ENCODE measurements at places on chromosomes 2 and 18. TPM values are rescaled to one million over a fixed set of nuclear protein-coding genes. Genes with fewer than 3 reads are reported as not detected.

Gene SOWAHC
- total RNA-seq = 12.4 TPM

Gene CYP20A1
- 26.1 TPM for total RNA-seq

Gene KLHL41
- total RNA-seq = 1.00 TPM

Gene ASB18
- not detected for total RNA-seq

Gene SFTPB
- not detected for total RNA-seq

Gene SLC19A3
- 5.2 TPM for total RNA-seq

Gene GALNT3
- total RNA-seq = 0.69 TPM

Gene GCG
- not detected for total RNA-seq

Gene BOLL
- total RNA-seq = not detected

Gene G6PC2
- total RNA-seq = not detected

Gene ARHGAP28
- total RNA-seq = 21.3 TPM

Gene CCDC74B
- 7.4 TPM for total RNA-seq

Gene EN1
- 0.37 TPM for total RNA-seq

Gene SCN3A
- total RNA-seq = not detected

Gene UGT1A5
- not detected for total RNA-seq

Gene CHRND
- not detected for total RNA-seq

Gene SLC23A3
- 0.25 TPM for total RNA-seq

Gene NABP1
- total RNA-seq = 63.8 TPM

Gene DSC1
- total RNA-seq = not detected

Gene EFEMP1
- total RNA-seq = 6,372 TPM

Gene ELAC1
- total RNA-seq = 4.2 TPM

Gene FTCDNL1
- not detected for total RNA-seq

Gene POTEC
- not detected for total RNA-seq

Gene TAF1B
- 10.0 TPM for total RNA-seq

Gene CD207
- not detected for total RNA-seq

Gene GBX2
- not detected for total RNA-seq

Gene PROM2
- total RNA-seq = 0.25 TPM

Gene TGOLN2
- 79.9 TPM for total RNA-seq

Gene MGAT4A
- 4.3 TPM for total RNA-seq

Gene NPAS2
- 19.4 TPM for total RNA-seq

Gene GALM
- total RNA-seq = 21.0 TPM

Gene SOX11
- not detected for total RNA-seq

Gene RAB6C
- not detected for total RNA-seq

Gene UBE2F
- total RNA-seq = 46.4 TPM

Gene ALPG
- not detected for total RNA-seq

Gene IL1RN
- not detected for total RNA-seq

Gene FEV
- total RNA-seq = not detected

Gene ZNF407
- 7.2 TPM for total RNA-seq

Gene SKOR2
- total RNA-seq = not detected

Gene CMPK2
- total RNA-seq = 3.2 TPM

Gene DSC2
- not detected for total RNA-seq

Gene FOXD4L1
- total RNA-seq = 0.15 TPM

Gene DGKD
- 11.1 TPM for total RNA-seq

Gene ACTR3
- total RNA-seq = 81.8 TPM

Gene NGEF
- not detected for total RNA-seq

Gene ACP1
- total RNA-seq = 57.5 TPM

Gene ACADL
- not detected for total RNA-seq

Gene SEMA4C
- 26.8 TPM for total RNA-seq

Gene LRP1B
- 0.49 TPM for total RNA-seq

Gene GRHL1
- not detected for total RNA-seq

Gene CHPF
- 243 TPM for total RNA-seq

Gene TUBA3E
- not detected for total RNA-seq

All from cardiac ventricle fibroblast (primary cell).